ENCODE measurements at places on chromosomes 1 and 21. TPM values are rescaled to one million over a fixed set of nuclear protein-coding genes. Genes with fewer than 3 reads are reported as not detected.

GRCh38 chr1:246761396-246761795 lies 37.2 kb downstream of the SCCPDH start:
- H3K4me1 ChIP-seq, result no peaks in the 10 kb centered on the region
- no peak overlapping the region for H3K4me3 ChIP-seq
- H3K27ac ChIP-seq, result no peak overlapping the region
- no peak for DNase-seq

GRCh38 chr1:163337631-163338030 lies 15.9 kb downstream of the NUF2 start:
- H3K36me3 ChIP-seq, result no peaks in the 10 kb centered on the region
- no peak for DNase-seq
- no peaks in the 10 kb centered on the region for H3K27me3 ChIP-seq
- no peak overlapping the region for H3K27ac ChIP-seq

DNA sequence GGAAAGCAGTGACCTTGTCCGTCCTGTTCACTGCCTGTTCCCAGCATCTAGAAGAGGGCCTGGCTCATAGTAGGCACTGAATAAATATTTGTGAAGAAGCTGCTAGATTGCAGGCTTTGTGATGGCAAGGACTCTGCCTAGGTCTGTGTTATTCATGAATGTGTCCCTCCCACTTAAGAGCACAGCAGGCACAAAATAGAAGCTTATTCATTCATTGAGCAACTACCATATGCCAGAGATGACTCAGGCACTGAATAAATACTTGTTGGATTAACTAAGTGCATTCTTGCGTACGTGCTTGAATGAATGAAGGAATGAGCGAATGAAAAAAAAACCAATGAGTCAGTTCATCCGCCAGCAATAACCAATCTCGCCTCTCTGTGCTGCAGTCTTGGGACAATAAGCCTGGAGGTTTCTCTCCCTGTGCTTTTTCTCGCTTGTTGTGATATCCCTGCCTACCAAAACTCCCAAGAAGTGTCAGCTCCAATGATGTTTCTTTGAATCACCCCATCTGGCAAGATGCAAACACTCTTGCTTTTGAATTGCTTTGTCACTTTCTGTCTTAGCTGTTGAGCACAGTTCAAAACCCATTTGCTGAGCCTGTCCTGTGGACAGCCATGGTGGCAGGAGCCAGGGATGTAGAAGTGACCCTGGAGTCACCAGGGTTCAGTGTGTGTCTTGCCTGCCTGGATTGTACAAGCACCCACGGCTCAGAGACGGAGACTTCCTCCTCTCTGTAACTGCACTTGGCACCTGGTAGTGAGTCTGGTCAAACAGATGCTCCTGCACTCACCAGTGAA lies 143.9 kb downstream of the KAZN start:
- no peaks in the 10 kb centered on the region for H3K36me3 ChIP-seq
- DNase-seq, result no peak
- H3K4me1 ChIP-seq, result no peaks in the 10 kb centered on the region
- H3K27me3 ChIP-seq, result no peaks in the 10 kb centered on the region

DNA sequence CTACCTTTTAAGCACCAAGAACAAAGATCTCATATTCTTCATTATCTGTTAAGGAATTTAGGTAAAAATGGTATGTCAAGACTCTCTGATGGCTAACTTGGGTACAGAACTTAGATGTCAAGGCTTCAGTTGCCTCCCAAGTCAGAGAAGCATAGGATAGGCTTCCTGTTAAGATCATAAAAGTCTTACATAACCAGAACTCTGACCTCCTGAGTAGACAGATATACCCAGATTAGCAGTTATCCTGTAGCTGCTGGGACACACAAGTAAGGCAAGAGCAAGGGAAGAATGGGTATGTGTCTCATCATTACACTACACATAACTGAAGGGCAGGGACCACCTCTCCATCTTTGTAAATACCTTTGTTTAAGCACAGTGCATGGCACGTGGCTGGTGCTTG lies 15.4 kb upstream of the KLHL12 start:
- no peaks in the 10 kb centered on the region for H3K27me3 ChIP-seq

DNA sequence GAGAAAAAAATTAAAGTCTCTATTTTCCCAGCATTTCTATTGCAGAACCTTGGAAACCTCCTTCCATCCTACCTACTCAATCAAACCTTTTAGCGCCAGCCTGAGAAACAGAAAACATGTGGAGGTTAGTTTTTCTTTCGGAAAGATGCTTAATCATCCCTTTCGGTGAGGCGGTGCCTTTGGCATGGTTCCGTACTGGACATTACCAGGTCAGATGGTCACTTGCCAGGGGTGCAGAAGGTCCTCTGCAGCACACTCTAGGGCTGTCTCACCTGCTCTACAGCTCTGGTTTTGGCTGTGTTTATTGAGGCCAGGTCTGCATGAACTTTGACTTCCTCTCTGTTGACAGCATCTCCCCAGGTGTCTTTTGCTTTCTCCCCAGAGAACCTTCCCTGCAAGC lies 121.5 kb downstream of the PLD5 start:
- H3K27me3 ChIP-seq, result no peaks in the 10 kb centered on the region
- no peak overlapping the region for H3K4me3 ChIP-seq
- DNase-seq, result no peak

GRCh38 chr1:20080441-20081352 lies 10.7 kb downstream of the PLA2G5 start:
- no peaks in the 10 kb centered on the region for H3K27me3 ChIP-seq
- no peak overlapping the region for H3K27ac ChIP-seq
- no peaks in the 10 kb centered on the region for H3K36me3 ChIP-seq
- H3K4me3 ChIP-seq, result no peak overlapping the region
- no peak for DNase-seq

DNA sequence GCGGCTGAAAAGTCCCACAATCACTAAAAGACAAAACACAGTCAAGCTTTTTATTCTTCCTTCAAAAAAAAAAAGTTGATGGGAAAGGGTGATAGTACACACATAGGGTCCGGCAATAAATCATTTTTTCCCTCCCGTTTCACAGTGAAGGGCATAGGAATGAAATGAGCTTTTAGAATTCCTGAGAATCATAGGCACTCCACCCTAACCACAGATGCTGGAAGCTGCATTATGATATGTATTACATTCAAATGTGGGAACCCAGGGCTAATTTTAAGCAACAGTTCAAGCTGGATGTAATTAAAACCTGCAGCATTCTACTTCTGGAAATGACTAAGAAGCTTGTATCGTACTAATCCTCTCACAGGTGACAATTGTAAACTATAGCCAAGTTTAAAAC lies 75.7 kb upstream of the KCNJ15 start:
- H3K27ac ChIP-seq, result no peak overlapping the region
- DNase-seq, result no peak
- H3K4me1 ChIP-seq, result no peaks in the 10 kb centered on the region

- H3K4me3 ChIP-seq, result no peak overlapping the region
- H3K27ac ChIP-seq, result no peak overlapping the region
- no peaks in the 10 kb centered on the region for H3K27me3 ChIP-seq
- DNase-seq, result no peak
Measured at GRCh38 chr1:161733526-161733925, 12.2 kb downstream of the FCRLB start.

DNA sequence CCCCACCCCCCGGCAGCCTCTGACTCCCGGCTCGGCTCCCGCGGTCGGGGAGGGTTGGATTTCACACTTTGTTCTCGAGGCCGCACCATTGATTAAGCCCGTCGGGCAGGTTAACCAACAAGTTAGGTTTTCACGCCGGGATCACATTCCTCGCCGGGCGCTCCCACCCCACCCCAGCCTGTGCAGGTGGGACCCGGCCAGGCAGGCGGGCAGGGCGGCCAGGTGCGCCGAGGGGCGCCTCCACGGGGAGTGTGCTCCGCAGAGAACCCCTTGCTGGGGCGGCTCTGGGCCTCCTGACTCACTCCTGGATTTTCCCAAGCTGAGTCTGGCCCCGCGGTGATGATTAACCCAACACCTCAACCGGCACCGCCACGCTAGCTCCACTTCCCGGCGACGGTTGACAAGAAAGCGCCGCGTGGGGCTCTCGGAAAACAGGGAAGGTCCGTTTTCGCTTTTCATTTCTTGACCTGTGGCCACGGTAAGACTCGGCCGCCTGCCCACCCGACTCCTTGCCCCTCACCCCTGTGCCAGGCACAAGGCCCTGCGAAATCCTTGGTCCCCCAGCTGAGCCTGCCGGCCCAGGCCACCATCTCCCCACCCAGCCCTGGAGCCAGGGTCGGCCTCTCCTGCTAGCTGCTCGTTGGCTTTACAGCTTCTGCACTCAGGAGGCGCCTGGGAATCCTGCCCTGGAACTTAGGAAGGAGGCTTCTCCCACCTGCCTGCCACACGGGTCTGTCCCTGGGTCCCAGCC lies 8.8 kb upstream of the TTLL10 start:
- H3K27me3 ChIP-seq, result no peaks in the 10 kb centered on the region
- H3K4me1 ChIP-seq, result peaks cover 2% of the 10 kb centered on the region
- H3K4me3 ChIP-seq, result no peak overlapping the region
- peak; percentile 11 for DNase-seq
- H3K36me3 ChIP-seq, result no peaks in the 10 kb centered on the region
- no peak overlapping the region for H3K27ac ChIP-seq

GRCh38 chr1:187641907-187642306 lies 813.2 kb downstream of the PLA2G4A start:
- no peak for DNase-seq
- no peak overlapping the region for H3K27ac ChIP-seq
- no peaks in the 10 kb centered on the region for H3K36me3 ChIP-seq
- H3K27me3 ChIP-seq, result no peaks in the 10 kb centered on the region
- H3K4me3 ChIP-seq, result no peak overlapping the region
- H3K4me1 ChIP-seq, result no peaks in the 10 kb centered on the region

DNA sequence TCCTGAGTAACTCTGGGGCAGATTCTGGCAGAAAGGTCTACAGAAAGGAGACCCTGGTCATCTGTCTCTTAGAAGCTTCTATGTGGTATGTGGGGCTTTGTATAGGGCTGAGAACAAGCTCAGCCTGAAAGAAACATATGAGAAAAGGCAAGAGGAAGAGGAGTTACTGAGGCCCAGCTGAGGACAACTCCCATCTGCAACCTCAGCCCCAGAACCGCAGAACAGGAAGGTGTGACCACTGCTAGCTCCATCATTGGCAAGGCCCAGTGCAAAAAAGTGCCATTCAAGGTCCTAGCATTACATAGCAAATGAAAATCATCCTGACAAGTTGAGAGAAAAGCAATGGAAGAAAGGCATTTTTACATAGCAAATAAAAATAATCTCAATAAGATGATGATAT lies 503.8 kb downstream of the NPHP4 start:
- H3K4me1 ChIP-seq, result no peaks in the 10 kb centered on the region
- H3K4me3 ChIP-seq, result no peak overlapping the region
- no peaks in the 10 kb centered on the region for H3K36me3 ChIP-seq
- H3K27me3 ChIP-seq, result no peaks in the 10 kb centered on the region

- DNase-seq, result no peak
- no peaks in the 10 kb centered on the region for H3K4me1 ChIP-seq
- H3K27ac ChIP-seq, result no peak overlapping the region
- no peaks in the 10 kb centered on the region for H3K36me3 ChIP-seq
- H3K4me3 ChIP-seq, result no peak overlapping the region
- H3K27me3 ChIP-seq, result no peaks in the 10 kb centered on the region
Measured at GRCh38 chr1:240285540-240285939, 193.9 kb downstream of the FMN2 start.

The HEYL gene
- total RNA-seq, result not detected

The ITPKB gene
- total RNA-seq, result 156 TPM

The LRRIQ3 gene
- 2.2 TPM for total RNA-seq

The FCRL5 gene
- total RNA-seq, result not detected

The B3GALT2 gene
- 15.1 TPM for total RNA-seq

Data from CD4-positive, alpha-beta memory T cell (primary cell).